Activated naive CD8-positive, alpha-beta T cell treated with anti-CD3 and anti-CD28 coated beads for 36 hours (primary cell): ENCODE measurements at places on chromosomes 5 and 9. TPM values are rescaled to one million over a fixed set of nuclear protein-coding genes. Genes with fewer than 3 reads are reported as not detected.

- H3K4me3 ChIP-seq, result no peak overlapping the region
- peaks cover 34% of the 10 kb centered on the region for H3K36me3 ChIP-seq
- H3K4me1 ChIP-seq, result peaks cover 7% of the 10 kb centered on the region
- no peak overlapping the region for H3K27ac ChIP-seq
Observed at GRCh38 chr5:55345327-55345726, 37.5 kb downstream of the MTREX start.

GRCh38 chr5:145157841-145158240 is 677.3 kb downstream of the PRELID2 start:
- H3K4me3 ChIP-seq, result no peak overlapping the region
- no peaks in the 10 kb centered on the region for H3K4me1 ChIP-seq
- no peaks in the 10 kb centered on the region for H3K27me3 ChIP-seq
- H3K36me3 ChIP-seq, result no peaks in the 10 kb centered on the region

FOXB2 gene
- not detected for total RNA-seq

GRCh38 chr5:136720674-136721073 is 355.3 kb upstream of the TRPC7 start:
- no peak overlapping the region for H3K27ac ChIP-seq
- no peak for DNase-seq
- H3K4me3 ChIP-seq, result no peak overlapping the region
- H3K27me3 ChIP-seq, result no peaks in the 10 kb centered on the region
